Stimulated activated naive CD8-positive, alpha-beta T cell treated with anti-CD3 and anti-CD28 coated beads, Interleukin-15, Interleukin-2, amounts not matched to agents 100 U/mL and 50 U/mL, for 24 hours (primary cell): ENCODE measurements at places on chromosomes 12 and 14.

DNA sequence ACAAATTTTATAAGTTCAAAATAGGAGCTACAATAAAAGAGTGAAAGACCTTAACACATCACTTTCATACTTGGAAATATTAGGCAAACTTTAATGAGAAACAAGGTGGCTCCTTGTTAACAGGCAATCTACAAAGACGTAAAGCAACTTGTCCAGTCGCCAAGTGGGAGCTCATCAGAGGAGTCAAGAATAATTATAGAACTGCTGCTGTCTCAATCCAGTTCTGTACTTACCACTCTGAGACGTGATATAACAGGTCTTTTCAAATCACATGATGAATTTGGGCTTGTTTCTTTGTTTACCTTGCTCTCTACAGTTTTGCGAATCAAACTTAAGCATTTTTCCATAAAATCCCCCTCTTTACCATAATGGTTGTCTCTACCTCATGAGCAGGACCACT, 3.6 kb downstream of the YBX3 start:
- no peak for DNase-seq

DNA sequence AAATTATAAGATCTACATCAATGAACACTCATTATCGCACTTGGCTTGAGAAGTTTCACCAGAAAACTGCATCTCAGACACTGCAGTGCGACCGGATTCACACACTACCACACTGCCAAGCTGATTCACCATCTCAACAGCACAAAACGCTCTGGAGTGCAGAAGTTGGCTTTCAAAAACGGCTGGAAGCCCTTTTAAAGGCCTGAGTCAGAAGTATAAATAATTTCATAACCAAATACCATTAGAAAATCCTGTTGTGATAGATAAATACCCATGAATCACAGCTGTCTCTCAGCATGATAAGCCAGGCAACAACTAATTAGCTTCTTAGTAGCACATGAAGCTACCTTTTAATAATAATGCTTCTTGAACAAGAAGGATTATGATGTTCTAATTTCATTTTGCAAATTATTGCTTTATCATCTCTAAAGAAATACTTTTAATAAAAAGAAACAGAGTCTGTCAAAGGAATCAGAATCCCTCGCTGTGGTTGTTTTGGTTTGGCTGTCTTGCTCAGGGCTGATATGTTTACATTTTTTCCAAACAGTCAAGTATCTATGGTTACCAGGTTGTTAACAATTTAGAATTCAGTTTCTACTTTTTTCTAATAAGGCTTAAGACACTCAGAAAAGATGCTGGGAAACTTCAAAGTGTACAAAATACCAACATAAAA, 51.2 kb downstream of the SLC2A13 start:
- no peak for DNase-seq

DNA sequence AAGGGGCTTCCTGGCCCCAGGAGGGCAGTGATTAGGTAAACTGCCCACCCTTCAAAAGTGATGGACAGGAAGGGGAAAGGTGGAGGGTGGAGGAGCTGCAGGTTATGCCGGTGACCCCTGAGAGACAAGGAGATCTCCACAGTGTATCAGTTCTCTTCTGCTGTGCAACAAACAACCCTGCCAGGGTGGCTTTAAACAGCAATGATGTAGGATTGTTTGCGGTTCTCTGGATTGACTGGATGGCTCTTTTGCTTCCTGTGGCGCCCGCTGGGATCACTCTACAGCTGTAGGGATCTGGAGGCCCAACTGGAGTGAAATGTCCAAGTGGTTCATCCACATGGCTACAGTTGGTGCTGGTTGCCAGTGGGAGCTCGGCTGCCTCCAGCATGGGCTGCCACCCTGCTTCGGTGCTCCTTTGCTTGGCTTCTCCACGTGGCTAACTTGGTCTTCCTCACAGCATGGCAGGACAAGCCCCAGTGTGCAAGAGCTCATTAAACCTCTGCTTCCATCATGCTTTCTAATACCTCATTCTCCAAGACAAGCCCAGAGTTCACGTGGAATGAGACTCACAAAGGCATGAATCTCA, 8.6 kb upstream of the ANKRD9 start:
- DNase-seq: no peak

DNA sequence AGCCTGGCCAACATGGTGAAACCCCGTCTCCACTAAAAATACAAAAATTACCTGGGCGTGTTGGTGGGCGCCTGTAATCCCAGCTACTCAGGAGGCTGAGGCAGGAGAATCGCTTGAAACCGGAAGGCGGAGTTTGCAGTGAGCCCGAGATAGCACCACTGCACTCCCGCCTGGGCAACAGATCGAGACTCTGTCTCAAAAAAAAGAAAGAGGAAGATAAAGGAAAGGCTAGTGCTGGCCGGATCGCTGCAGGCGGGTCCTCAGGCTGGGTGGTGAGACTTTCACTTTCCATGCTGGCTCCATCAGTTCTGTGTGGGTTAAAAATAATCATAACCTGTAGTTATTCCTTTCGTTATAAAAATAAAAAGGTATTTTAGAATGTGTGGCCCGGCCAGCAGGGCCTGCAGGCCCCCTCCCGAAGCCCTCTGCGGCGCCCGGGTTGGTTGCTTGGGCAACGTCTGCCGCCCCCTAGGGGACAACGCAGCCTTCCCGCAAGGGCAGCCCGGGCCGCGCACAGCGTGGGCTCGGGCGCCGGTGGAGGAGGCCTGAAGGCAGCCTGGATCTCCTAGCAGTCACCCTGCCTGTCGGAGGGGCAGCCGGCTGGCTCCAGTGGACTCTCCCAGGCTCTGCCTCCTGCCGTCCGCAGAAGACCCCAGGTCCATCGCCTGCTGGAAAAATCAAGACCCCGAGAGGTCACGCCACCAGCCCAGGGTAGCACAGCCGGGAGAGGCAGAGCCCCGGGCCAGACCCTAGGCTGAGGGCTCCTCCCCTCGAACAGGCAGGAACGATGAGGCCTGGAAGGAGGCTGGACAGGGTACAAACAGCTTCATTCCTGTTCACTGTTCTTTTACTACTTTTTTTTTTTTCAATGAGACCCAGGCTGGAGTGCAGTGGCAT, 5.0 kb upstream of the SLC25A47 start:
- peak; percentile 84 for DNase-seq
